ENCODE measurements at places on chromosomes 5 and 9. TPM values are rescaled to one million over a fixed set of nuclear protein-coding genes. Genes with fewer than 3 reads are reported as not detected.

DNA sequence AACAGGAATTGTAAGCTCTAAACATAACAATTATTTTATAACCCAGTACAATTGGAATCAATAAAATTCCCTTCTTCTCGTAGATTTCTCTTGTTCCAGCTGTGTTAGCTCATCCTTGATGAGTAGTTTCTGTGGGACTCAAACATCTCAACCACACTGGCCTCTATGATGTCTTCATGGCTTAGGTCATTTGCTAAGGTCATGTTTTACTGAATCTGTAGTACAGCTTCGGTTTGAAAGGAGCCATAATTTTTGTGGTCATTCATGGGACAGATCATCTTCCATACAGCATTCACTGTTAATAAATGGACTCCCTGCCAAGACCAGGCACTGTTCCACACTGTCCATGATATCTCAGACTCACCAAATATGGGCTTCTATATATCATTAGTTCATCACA is 369.0 kb upstream of the RFX3 start:
- DNase-seq = no peak

DNA sequence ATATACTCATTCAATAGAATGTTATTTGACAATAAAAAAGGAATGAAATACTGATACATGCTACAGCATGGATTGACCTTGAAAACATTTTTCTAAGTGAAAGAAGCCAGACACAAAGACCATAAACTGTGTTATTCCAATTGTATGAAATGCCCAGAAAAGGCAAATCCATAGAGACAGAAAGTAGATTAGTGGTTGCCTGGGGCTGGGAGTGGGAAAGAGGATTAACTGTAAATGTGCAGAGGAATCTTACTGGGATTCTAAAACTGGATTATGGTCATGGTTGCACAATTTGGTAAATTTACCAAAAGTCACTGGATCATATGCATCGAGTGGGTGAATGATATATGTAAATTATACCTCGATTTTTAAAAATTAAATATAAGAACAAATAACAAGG is 88.1 kb downstream of the GLIS3 start:
- no peak for DNase-seq

GRCh38 chr5:124902097-124902821 is 155.8 kb upstream of the ZNF608 start:
- peak; percentile 25 for DNase-seq

- DNase-seq = no peak
These were observed 390.9 kb upstream of the DAB2 start for GRCh38 chr5:39815711-39816110.

- no peak for DNase-seq
These were observed 66.4 kb downstream of the SLCO4C1 start for GRCh38 chr5:102229685-102230084.

GRCh38 chr5:129094924-129095899 is 663 bp downstream of the ISOC1 start:
- peak; percentile 85 for DNase-seq

- peak; percentile 14 for DNase-seq
These were observed 70.2 kb upstream of the LPCAT1 start for GRCh38 chr5:1593903-1594356.

- peak; percentile 29 for DNase-seq
These were observed 7.2 kb upstream of the RNF38 start for GRCh38 chr9:36407122-36407723.

Gene CFAP77
- not detected for total RNA-seq

Gene LCN15
- total RNA-seq = not detected

Gene MCC
- total RNA-seq = 9.0 TPM

Gene C9orf153
- not detected for total RNA-seq
